ENCODE measurements at places on chromosomes 6 and 20.

GRCh38 chr20:12847872-12848271 lies 160.9 kb upstream of the SPTLC3 start:
- DNase-seq, result no peak

GRCh38 chr6:41200296-41200900 lies 551 bp downstream of the TREML2 start:
- DNase-seq, result no peak

DNA sequence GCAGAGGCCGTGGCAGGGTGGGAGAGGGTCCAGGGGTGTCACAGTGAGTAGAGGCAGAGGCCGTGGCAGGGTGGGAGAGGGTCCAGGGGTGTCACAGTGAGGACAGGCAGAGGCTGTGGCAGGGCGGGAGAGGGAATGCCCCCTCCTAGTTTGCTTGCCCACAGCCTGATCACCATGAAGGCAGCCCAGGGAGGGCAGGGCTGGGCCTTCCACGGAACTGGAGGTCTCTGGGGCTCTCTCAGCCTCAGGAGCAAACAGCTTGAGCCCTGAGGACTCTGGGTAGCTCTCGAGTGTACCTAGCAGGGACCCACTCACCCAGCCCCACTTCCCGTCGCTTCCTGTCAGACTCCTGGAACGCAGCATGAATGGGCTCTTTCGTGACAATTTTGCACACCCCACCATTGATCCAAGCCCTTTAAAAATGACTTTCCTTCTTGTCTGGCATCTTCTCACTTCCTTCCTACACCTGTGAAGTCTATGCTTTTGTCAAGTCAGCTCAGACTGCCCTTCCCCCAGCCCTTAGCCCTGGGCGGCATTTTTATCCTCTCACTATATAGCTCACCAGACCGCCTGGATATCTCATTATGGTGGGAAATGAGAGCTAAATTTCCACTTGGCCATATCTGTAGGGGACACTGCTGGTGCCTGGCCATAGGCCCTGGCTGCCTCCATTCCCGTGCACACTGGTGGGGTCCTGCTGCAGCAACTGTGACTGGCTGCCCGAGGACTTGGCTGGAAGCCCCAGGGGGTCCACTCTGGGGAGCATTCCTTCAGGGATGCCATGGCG lies 140.3 kb downstream of the CDC5L start:
- DNase-seq, result no peak

GRCh38 chr6:15876406-15876805 lies 213.6 kb upstream of the DTNBP1 start:
- peak; percentile 57 for DNase-seq

- no peak for DNase-seq
Observed at GRCh38 chr6:28330041-28330440, 5.9 kb downstream of the ZSCAN31 start.

DNA sequence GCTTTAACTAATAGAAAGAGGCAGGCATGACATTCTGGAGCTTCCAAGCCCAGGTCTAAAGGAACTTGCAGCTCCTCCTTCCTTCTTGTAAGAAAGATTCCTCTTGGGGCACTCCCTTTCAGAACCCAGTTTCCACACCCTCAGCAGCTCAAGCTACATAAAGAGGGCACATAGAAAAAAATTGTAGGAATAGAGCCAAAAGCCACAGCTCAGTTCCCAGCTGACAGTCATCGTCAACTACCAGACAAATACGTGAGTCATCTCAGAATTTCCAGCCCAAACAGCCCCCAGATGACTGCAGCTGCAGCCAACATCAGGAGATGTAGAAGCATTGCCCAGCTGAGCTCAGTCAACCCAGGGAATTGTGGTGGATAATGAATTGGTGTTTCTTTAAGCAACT lies 349.8 kb upstream of the ARID1B start:
- peak; percentile 49 for DNase-seq

DNA sequence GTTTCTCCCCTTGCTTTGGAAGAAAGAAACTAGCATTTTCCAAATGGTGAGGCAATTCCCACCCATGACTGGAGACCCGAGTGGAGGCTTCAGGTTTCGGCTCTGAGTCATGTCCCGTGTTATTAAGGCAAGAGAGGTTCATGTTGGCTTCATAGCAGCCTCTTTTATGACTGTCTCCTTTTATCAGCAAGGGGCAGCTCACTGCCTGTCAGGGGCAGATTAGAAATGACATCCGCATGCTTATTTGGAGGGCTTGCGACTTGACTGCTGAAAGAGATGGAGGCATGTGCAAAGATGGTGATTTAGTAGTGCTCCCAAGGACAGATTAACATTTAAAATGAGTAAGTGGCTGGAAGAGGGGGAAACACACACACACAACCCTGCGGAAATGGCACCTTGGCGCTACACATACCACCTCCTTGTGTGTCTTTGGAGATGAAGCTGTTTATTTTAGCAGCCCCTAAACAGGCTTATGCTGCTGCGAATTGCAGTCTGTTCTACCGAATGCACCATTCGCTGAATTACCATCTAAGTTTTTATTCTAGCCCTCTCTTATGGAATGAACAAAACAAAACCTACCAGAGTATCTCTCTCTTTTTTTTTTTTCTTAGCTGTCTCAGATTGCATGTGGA lies 52.1 kb upstream of the VSTM2L start:
- peak; percentile 37 for DNase-seq

DNA sequence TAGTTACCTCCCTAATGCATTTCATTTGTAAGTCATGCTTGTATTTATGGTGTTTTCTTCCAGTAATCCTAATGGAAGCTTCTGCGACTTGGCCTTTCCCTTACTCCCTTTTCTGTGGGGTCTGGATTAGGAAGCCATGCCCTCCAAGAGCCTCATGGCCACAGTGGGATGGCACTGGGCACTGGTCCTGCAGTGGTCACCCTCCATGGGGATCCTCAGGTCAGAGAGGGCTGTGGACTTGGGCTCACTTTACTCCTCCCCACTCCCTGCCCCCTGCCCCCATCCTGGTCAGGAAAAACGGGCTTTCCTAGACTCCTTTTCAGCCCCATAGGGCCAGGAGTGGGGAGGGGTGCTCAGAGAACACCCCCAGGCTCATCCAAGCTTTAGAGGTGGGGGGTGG lies 49.9 kb downstream of the EBF4 start:
- DNase-seq, result no peak

- no peak for DNase-seq
Observed at GRCh38 chr6:112881027-112881426, 533.9 kb downstream of the RFPL4B start.

GRCh38 chr20:3430376-3431069 lies 23.1 kb upstream of the DNAAF9 start:
- DNase-seq, result no peak

DNA sequence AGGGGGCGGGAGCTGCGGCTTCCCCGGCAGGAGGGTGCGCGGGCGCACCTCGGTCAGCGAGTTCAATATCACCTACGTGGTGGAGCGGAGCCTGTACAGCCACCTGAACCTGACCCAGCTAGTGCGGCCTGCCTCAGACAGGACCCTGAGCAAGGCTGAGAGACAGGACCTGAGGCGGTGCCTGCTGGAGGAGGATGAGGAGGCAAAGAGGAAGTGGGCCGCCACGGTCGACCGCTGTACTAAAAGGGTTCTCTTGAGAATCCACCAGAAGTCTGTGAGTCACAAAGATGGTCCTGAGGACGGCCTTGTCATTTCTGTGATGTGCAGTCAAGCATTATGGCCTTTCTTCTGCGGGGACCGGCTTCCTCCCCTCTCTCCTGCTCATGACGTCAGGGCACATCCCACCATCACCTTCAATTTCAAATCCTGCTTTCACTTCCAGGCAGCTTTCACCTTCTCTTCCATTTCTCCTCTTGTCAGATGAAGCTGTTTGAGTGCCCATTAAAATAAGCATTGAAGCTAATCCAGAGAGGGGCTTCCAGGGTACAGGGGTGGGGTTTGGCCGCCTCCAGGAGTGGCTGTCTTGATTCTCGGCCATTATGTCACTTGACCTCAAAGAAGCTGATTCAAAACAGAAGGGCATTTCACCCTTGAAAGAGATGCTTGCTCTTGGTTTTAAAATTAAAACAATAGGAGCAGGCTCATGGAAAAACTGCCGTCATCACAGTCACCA lies 177.6 kb downstream of the SASH1 start:
- peak; percentile 57 for DNase-seq

DNA sequence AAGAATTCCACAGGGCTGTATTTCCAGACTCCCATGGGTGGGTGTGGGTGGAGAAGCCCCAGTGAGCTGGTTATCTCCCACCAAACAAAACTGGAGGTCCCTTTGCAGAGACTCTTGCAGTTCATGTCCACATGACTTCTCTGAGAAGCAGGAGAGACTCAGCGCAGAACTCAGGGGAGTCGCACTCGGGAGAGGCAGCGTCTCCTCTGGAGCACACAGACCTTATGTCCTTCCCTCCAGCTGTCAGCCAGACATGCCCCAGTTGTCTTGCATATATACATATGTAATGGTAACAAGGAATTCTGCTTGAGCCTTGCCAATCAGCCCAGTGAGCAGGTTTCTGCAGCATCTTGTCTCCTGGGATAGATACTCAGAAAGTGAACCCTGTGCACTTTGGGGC lies 23.8 kb downstream of the MYT1 start:
- no peak for DNase-seq

DNA sequence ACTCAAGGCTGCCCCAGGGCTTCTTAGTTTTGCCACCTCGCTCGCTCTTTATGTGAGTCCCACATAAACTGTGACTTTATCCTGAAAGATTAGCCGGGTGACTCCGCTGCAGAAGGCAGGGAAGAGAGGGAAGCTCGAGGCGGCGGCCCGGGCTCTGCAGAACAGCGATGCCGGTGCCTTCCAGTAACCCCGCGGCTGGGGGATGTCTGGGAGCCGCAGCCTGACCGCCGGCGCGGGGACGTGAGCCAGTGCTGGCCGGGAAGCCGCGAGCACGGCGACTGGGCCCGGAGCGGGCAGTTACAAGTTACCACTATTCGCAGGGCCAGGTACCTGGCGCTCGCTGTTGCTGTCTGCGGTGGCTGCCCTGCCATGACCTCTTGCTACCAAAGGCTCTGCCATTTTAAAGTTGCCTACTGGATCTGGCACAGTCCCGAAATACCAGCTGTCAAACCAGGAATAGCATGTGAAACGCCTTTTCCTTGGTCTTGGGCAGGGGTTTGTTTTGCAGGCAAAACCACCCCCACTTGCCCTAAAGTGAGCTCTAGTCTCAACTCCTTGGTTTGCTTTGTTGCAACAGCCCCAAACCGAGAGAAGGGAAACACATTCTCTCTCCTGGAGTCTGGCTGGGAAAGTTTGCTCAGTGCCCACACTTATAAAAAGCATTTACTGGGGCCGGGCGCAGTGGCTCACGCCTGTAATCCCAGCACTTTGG lies 124.0 kb upstream of the SLC2A12 start:
- DNase-seq, result peak; percentile 61

DNA sequence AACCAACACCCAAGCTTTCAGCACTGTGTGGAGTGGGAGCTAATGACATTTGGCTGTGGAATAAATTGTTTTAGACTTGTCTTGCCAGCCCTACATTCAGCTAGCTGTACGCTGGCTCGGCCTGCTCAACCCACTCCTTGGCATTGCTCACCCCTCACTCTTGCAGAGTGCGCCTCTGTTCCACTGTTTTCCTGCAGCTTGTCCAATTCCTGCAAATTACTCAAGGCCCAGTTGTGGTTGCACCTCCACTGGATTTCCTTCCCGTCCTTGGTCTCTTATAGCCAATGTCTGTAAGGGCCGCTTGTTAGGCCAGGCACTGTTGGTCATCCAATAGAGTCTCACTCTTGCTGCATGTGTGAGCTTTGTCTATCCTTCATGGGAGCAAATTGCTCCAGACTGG lies 289.2 kb upstream of the RNF24 start:
- DNase-seq, result no peak

- no peak for DNase-seq
Observed at GRCh38 chr6:15439410-15440025, 193.6 kb downstream of the JARID2 start.

- no peak for DNase-seq
Observed at GRCh38 chr6:163947276-163947675, 532.8 kb downstream of the QKI start.

DNA sequence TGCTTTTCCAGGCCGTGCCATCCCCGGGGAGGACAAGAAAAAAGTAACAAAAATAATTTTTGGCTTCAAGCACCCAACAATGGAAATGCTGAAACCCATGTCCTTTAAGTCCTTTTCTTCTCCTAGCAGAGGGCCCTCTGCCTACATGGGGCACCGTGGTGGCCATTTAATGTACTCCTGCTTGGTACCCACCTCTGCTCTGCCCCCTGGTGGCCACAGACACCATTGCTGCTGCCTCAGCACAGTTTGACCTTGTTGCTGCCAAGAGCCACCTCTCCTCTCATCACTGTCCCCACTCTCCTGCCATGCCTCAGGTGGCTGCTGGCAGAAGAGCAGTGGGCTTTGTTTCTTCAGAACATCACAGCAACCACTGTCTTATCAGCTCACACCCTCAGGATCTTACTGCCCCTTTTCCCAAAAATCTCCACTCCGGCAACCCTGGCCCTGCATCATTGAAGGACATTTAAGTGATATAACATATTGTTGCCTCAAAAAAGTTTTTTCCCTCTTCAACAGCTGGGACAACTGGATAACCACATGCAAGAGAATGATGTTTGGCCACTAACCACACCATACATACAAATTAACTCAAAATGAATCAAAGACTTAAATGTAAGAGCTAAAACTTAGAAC lies 12.9 kb upstream of the ARMC2 start:
- DNase-seq, result peak; percentile 78

DNA sequence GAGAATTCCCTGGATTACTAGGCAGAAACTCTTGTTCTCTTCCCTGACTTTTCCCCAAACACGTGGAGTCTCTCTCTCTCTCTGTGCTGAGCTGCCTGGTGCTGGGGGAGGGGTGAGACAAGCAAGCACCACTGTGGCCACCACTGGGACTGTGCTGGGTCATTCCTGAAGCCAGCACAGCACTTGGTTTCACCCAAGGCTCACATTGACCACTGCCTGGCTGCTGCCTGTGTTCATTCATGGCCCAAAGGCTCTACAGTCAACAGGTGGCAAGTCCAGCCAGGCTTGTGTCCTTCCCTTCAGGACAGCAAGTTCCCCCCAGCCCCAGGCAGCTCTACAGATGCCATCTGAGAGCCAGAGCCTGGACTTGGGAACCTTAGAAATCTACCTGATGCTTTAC lies 92.2 kb downstream of the CTNNBL1 start:
- no peak for DNase-seq

DNA sequence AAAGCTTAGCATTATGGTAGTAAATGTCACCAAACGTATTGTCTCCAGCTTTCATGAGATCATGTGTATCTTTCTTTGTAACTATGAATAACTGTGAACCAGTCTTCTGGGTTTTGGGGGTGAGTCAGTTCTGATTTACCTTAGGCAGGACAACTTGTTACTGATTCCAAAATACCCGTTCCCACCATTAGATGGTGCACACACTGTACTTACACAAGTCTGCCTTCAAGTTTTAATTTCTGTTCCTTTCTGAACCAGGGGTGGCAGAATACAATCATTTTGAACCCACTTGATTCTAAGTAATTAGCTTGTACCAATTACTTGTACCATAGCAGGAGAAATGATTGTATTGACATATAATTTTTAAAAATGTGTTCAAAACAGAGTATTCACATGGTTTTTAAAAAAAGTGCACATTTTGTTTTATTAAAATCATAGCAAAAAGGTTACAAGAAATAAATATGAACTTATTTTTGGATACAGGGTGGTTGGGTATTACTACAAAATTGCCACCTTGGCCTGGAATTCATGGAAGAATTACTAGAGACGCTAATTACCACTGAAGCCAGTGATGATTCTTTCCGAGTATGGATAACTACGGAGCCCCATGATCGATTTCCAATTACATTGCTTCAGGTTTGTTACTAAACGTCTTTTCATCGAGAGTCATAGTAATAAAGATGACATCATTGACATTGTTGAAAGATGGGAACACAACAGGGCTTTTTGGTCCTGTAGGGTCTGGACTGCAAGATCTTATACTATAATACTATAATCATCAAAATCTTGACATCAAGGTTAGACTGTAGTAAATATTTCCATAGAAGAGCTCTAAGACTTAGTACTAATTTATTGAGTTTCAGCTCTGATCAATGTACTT lies 75.2 kb upstream of the GLP1R start:
- peak; percentile 53 for DNase-seq
